NCI-H460 (cell line): ENCODE measurements at places on chromosomes 5 and 9. TPM values are rescaled to one million over a fixed set of nuclear protein-coding genes. Genes with fewer than 3 reads are reported as not detected.
A peak's percentile ranks its signal among the peaks of the same experiment; 100 is the strongest.

DNA sequence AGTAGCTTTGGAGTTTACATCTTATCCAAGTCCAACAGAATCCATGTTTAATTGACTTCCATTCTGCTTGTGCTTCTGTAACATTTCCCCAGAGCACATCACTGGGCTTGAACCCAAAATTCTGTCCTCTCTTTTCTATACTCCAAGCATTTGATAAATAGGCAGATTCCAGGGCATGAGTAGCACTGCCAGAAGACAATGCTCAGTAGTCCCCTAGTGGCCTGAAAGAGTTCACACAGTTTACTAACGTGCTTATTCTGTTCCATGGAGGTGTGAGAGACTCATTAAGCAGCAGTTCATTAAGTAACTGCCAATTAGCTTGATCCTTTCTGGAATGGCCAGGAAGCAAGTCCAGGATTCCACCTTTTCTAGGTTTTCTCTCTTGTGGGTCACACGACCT lies 9.4 kb upstream of the GABRA6 start:
- DNase-seq, result no peak

DNA sequence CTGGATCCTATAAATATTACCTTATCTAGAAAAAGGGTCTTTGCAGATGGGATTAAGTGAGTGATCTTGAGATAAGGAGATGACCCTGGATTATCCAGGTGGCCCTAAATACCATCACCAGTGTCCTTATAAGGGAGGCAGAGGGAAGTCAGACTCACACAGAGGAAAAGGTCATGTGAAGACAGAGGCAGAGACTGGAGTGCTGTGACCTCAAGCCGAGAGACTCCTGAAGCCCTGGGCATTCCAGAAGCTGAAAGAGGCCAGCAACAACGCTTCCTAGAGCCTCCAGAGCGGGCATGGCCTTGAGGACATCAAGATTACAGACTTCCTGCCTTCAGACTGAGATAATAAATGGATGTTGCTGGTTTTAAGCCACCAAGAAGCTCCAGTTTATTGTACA lies 118.8 kb downstream of the ATPSCKMT start:
- DNase-seq, result no peak

GRCh38 chr5:128674837-128675446 lies 136.9 kb upstream of the FBN2 start:
- peak; percentile 40 for DNase-seq

GRCh38 chr9:133641396-133641655 lies 5.2 kb downstream of the DBH start:
- no peak for DNase-seq

DNA sequence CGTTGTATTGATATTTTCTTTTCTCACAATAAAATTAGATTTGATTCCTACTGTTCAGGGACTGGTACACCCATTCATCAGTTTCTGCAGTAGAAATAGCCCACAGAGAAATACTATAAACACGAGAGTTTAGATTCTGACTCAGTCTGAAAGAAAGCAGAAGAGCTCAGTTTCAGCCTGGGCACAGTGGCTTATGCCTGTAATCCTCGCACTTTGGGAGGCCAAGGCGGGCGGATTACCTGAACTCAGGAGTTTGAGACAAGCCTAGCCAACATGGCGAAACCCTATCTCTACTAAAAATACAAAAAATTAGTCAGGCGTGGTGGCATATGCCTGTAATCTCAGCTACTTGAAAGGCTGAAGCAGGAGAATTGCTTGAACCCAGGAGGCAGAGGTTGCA lies 8.6 kb downstream of the ITK start:
- no peak for DNase-seq

- DNase-seq, result no peak
Observed at GRCh38 chr5:55096182-55096581, 6.3 kb upstream of the GZMA start.

DNA sequence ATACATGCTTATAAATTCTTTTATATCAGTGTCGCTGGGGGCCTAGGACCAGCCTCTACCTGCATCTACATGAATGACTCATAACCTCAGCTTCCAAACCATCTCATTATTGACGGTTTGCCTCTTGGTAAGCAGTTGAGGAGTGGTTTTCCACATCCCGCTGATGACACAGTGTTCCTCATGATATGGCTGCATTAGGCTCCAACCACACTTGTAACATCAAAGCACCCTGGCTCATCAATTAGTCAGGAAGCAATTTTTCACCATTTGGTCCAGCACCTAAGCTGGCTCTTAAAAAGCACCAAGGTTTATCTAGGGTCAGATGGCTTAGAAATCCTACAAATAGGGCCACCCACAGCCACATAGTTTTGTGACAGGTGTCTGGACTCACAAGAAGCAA lies 402.4 kb downstream of the ARHGEF28 start:
- DNase-seq, result no peak

DNA sequence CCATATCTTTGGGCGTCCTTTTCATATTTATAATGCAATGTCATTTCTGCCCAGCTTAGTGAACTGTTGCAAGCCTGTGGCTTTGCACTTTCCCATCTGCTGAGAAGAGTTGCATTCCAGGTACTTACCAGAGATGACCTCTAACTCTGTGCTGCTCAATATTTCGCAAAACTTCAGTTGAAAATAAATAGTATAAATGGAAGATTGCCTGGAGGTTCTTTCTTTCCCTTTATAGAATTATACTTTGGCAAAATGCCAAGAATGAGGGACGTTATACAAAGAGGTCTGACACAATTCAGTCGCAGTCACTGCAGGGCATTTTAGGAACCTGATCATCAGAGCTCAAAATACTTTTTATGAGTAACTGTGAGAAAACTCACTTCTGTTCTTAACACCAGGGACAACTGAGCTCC lies 18.9 kb upstream of the VLDLR start:
- DNase-seq, result no peak

GRCh38 chr5:140157032-140157781 lies 17.8 kb upstream of the CYSTM1 start:
- DNase-seq, result peak; percentile 89

DNA sequence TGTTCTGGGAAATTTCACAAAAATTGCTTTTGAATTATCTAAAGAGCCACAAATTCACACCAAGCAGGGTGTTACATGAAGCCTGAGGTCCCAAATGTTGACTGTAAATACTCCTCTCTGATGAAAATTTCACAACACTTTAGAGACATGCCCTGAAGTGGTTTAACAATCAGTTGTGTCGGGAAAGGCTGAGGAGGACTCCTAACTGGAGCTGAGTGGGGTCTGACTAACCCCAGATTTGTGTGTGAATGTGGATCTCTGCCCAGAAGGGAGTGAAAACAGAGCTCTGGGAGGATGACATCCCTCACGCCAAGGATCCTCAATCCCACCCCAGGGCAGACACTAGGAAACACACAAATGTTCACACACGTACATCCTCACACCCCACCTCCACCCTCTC lies 31.1 kb upstream of the GRXCR2 start:
- DNase-seq, result no peak

DNA sequence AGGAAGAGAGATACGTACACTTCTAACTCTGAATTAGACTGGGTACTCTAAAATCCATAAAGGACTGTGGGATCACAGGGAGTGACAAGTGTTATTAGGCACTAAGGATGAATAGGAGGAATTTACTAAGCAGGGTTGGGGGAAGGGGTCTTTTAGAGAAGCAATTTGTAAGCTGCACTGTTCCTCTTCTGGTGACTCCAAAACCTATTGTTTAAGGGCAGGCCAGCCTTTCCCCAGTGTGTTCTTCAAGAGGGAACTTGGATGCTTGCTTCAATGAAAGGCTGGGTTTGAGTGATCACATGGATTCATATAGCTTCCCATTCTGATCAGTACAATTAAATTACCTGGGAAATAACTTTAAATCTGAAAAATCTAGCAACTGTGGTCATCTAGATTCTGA lies 71.8 kb downstream of the STX17 start:
- no peak for DNase-seq

DNA sequence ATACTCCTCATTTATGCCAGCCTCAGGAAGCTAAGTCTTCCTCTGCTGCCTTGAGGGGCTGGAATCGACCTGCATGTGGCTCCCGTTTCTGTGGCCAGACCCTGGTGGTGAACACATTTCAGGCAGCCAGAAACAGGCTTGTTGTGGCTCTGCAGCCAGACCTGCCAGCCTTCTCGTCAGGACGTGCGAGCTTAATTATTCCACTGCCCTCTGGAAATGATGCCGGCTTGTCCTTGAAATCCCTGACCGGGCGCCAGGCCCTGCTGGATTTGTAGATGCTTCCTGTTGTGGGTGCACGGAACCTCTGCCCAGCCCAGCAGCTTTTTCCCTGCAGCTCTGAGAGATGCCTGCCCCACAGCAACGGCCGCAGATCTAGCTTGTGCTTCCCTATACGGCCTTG lies 41.6 kb downstream of the PDZD2 start:
- DNase-seq, result no peak

GRCh38 chr5:153624451-153624765 lies 133.9 kb downstream of the GRIA1 start:
- DNase-seq, result no peak

- no peak for DNase-seq
Observed at GRCh38 chr5:117332341-117332740, 757.7 kb upstream of the SEMA6A start.

DNA sequence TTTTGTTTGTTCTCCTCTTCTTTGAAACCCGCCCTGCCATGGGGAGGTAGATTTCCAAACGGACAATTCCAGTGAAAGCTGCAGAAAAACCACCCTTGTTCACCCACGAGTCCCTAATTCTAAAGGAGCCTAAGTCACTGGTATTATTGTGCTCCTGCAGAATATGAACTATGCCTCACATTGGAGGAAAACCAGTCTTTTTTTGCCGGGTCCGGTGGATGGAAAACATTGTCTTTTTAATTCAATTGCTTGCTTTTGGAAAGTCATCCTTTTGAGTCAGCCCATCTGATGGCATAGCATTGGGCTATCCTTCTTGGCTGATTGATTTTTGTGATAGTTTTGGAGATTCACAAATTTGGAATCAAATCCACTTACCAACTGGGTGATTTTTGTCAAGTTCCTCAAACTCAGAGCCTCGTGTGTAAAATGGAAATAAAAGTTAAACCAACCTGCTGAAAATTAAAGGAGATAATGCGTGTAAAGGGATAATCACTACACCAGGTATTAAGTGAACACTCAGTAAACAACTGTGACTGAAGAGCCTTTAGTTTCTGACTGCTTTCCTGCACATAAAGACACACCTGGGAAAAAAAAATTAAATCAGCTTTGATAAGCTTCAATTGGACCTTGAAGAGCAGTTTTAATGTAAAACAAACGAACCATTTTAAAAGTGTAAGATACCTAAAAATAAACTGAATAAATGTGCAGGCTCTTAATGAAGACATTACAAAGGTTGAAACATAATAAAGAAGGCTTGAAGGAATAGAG lies 780 bp upstream of the CCNJL start:
- DNase-seq, result no peak

- no peak for DNase-seq
Observed at GRCh38 chr5:149452007-149452664, 73.0 kb upstream of the IL17B start.

DNA sequence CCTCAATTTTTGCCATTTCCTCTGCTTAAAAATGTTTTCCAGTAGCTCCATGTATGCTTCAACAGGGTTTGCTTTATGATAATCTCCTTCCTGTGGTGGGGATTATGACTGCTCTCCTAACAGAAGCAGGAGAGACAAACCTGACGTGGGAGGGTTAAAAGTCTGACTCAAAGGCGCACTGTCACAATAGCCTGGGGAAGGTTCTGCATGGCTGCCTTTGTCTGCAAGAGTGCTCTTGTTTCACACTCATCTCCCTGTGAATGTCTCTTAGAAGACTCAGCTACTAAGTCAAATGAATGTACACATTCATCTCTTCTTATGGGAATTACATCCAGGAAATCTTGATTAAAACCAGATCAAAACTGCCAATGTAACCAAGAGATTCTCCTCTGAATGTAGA lies 90.9 kb upstream of the MTAP start:
- peak; percentile 19 for DNase-seq

DNA sequence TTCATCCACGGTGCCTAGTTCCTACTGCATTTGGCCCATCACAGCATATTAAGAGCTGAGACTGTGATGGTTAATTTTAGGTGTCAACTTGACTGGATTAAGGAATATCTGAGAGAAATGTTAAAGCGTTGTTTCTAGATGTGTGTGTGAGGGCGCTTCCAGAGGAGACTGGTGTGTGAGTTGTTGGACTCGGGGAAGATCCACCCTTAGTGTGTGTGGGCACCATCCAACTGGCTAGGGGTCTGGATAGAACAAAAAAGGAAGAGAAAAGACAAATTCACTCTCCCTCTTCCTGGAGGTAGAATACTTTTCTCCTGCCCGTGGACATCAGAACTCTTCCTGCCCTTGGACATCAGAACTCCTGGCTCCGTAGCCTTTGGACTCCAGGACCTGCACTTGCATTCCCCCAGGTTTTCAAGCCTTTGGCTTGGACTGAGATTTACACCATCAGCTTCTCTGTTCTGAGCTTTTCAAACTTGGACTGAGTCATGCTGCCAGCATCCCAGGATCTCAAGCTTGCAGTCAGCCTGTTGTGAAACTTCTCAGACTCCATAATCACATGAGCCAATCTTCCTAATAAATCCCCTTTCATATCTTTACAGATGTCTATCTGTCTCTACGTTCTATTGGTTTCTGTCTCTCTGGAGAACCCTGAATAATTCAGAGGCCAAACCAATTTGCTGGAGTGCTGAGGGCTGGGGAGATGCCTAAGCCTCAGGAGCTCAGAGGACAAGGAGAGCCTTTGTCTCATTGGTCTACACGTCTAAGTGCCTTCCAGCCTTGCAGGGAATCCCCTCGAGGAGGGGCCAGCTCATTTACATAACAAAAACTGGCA lies 164.5 kb downstream of the DCP2 start:
- no peak for DNase-seq

The DMRTA1 gene
- 1.3 and 1.4 TPM in 2 replicates for total RNA-seq

The IFNA21 gene
- not detected in 2 replicates for total RNA-seq

The SPATA31A3 gene
- total RNA-seq, result not detected in 2 replicates

The PNPLA7 gene
- 0.10 and 0.26 TPM in 2 replicates for total RNA-seq

The GMCL2 gene
- not detected in 2 replicates for total RNA-seq

The CXXC5 gene
- total RNA-seq, result 11.4 and 13.2 TPM in 2 replicates

The ALDH7A1 gene
- total RNA-seq, result 21.2 and 27.2 TPM in 2 replicates

The SGCD gene
- 0.30 TPM in 1 of 2 replicates, not detected in the other for total RNA-seq

The WWC1 gene
- total RNA-seq, result 19.0 and 21.0 TPM in 2 replicates

The ZNF346 gene
- 9.6 and 13.3 TPM in 2 replicates for total RNA-seq
